T-helper 22 cell (primary cell): ENCODE measurements at places on chromosomes 7 and 10.

DNA sequence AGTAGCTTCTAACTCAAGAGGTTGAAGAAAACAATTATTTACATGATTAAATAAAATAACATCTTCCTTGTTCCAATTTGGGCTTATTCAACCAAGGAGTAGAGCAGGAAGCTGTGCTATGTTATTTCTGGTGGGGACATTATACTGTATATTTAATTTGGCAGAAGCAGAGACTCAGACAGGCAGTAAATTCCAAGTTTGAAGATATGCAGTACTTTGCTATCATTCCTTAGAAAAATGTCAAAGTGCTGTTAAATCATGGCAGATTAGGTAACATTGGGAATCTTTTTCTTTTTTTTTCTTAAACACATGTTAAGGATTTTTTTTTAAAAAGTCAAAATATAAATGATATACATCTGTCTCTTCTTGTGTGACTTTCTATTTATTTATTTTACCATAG is 190.1 kb downstream of the SUGCT start:
- DNase-seq = no peak

GRCh38 chr7:141915565-141915964 is 634 bp upstream of the OR9A4 start:
- DNase-seq = no peak

- DNase-seq = no peak
Observed at GRCh38 chr7:135562720-135563119, 5.0 kb downstream of the NUP205 start.

- no peak for DNase-seq
Observed at GRCh38 chr7:7834761-7835160, 116.4 kb upstream of the RPA3 start.

- no peak for DNase-seq
Observed at GRCh38 chr10:14086596-14086995, 244.1 kb downstream of the FRMD4A start.

- peak; percentile 16 for DNase-seq
Observed at GRCh38 chr7:74452748-74453321, 871 bp upstream of the GTF2IRD1 start.

- no peak for DNase-seq
Observed at GRCh38 chr7:24411226-24411625, 127.2 kb downstream of the NPY start.

GRCh38 chr7:154767142-154767541 is 235.8 kb downstream of the PAXIP1 start:
- no peak for DNase-seq

DNA sequence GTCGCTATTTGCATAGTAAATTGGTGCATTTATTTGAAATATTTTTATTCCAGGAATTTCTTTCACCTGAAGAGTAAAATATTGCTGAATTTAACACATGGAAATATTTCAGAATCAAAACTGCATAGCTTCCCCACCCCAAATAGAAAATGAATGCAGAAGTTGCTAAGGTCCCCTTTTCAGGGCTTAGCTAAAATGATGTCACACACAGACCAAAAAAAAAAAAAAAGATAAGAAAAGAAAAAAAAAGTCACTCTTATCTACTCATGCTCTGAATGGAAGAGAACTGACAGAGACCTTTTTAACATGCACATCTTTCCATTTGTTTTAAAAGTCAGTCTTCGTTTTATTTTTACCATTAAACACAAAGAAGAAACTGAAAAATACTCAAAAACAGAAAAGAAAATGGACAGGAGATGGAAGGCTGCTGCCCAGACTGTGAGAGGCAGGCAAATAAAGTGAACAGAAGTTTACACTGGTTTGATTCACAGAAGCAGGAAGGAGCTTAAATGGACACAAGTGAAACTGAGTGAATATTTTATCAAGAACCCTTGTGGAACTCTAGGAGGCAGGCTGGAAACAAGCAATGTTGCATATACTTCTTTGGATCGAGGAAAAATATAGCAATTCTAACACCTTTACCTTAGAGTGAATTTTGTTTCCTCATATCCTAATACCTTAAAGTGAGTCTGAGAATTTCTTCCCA is 32.0 kb downstream of the PSMC2 start:
- no peak for DNase-seq

DNA sequence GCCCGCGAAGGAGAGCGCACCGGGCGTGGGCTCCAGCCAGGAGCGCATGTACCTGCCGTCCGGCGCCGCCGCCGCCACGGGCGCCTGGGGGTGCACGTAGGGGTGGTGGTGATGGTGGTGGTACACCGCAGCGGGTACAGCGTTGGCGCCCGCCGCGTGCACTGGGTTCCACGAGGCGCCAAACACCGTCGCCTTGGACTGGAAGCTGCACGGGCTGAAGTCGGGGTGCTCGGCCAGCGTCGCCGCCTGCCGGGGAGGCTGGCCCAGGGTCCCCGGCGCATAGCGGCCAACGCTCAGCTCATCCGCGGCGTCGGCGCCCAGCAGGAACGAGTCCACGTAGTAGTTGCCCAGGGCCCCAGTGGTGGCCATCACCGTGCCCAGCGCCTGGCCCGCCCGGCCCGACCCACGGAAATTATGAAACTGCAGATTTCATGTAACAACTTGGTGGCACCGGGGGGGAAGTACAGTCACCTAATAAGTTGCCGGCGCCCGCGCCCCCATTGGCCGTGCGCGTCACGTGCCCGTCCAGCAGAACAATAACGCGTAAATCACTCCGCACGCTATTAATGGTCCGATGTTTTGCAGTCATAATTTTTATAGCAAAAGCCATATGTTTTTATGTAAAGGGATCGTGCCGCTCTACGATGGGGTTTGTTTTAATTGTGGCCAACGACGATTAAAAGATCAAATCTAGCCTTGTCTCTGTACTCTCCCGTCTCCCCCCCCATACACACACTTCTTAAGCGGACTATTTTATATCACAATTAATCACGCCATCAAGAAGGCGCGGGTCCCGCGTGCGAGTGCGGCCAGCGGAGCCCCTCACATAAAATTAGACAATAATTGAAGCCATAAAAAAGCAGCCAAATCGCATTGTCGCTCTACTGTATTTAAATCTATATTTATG is at the start of gene HOXA9:
Gene HOXA9 (minus strand): TSS at position 449 of the 907 bp plus-strand sequence. CDS start 80 bp downstream, at position 369.
- DNase-seq = no peak

- DNase-seq = no peak
Observed at GRCh38 chr10:21522631-21523406, 2.7 kb downstream of the SKIDA1 start.

- no peak for DNase-seq
Observed at GRCh38 chr10:22912763-22913384, 15.0 kb upstream of the ARMC3 start.

DNA sequence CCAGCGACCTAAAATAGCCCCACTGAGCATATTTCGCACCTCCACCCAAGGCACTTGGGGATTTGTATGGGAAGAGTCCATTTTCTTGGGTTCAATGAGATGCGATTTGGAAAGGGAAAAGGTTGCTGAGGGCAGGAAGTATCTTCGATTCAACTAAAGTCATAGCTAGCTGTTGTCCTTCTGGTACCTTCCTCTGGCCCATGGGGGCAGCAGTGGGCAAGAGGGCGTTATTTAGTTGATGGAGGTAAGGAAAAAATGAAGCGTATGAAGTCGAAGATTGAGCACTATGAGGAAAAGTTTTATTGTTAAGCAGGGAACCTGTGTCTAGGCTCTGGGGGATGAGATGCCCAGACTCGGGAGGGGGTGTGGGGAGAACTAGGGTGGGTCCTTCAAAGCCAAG is 135.4 kb downstream of the EVX1 start:
- DNase-seq = no peak

- no peak for DNase-seq
Observed at GRCh38 chr10:22605168-22605567, 109.2 kb downstream of the PIP4K2A start.

- no peak for DNase-seq
Observed at GRCh38 chr7:34309584-34309983, 348.4 kb upstream of the NPSR1 start.

- no peak for DNase-seq
Observed at GRCh38 chr10:64547168-64547567, 1026.0 kb downstream of the REEP3 start.

DNA sequence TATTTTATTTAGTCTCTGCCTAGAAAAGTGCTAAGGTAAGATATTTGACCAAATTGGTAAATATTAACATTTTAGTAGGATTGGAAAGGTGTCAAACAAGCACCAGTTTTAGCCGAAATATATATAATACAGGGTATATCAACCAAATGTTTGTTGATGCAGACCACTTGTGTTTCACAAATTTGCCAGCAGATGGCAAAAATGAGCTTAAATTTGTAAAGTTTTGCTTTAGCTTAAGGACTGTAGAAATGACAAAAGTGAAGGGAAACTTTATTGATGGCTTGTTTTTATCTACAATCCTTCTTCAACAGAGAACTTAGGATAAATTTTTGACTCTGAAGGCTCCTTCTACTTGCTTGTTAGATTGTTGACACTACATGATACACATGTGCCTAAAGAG is 4.8 kb upstream of the POLR1F start:
- DNase-seq = no peak

DNA sequence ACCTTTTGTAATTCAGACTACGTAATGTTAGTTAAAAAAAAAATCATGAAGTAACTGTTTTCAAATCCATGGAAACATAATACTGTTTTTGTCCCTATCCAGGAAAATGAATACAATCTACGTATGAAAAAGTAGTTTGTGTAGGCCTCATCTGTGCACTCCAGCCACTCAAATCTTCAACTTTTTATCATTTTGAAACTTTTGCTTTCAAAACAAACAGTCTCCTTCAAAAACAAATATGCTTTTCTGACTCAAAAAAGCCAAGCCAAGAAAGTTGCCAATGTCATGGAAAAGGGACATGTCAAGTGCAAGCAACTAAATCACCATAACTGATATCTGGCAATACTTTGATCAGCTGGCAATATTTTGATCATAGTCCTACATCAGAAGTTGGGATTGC is 13.1 kb downstream of the THNSL1 start:
- DNase-seq = no peak
